SW480 (cell line): ENCODE measurements at places on chromosomes 4 and X.

- DNase-seq = no peak
Measured at GRCh38 chr4:123556526-123556925, 159.9 kb downstream of the SPRY1 start.

GRCh38 chrX:11064851-11065600 lies 46.1 kb upstream of the HCCS start:
- DNase-seq = no peak

DNA sequence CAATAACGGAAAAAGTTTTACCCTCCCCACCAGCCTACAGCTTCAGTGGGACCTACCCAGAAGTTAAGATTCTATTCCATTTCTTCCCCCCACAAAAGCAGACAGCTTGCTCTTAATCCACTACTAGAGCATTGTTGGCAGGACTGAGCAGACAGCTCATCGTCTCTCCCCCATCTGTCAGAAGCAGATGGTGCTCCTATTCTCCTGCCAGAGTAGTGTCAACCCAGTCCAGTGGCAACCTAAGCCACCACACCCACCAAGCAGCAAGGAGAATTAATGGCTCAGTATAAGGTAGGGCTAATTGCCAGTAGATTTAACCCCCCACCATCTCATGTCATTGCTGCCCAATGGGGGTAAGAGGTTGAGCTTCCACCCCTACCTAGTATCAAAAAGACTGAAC lies 62.0 kb downstream of the AWAT2 start:
- DNase-seq = no peak

DNA sequence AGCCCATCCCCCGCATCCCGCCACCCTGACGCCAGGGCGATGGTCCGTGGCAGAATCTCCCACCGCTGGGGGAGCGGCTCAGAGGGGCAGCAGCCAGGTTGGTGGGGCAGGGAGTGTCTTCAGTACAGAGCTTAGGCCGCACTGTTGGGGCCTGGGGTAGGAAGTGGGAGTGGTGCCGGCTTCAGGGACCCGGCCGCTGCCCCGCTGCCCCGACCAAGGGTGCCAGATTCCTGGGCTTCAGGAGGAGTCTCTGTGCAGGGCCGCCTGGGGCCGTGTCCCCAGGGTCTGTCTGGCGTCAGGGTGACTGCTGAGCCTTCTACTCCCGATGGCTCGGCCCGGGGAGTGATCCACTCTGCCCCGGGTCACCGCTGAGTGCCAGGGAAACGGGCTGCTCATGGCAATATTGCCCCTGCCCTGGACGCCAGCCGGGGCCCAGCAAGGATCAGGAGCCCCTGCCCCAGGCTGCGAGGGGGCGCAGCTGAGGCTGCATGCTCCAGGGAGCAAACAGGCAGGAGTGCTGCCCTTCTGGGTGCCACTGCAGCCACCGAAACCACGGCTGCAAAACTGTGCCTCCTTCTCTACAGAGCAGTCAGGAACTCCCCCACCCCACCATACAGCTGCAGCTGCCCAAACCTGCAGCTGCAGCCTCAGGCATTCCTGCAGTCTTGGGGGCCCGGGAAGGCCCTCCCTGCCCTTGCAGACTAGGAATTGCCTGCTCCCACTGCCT lies 1206.1 kb downstream of the ARAP2 start:
- DNase-seq = no peak
